Upper lobe of left lung (tissue), 6 donors: ENCODE measurements at places on chromosomes 4 and X.

- no peak for DNase-seq
Measured at GRCh38 chr4:39933671-39934590, 43.8 kb downstream of the PDS5A start.

DNA sequence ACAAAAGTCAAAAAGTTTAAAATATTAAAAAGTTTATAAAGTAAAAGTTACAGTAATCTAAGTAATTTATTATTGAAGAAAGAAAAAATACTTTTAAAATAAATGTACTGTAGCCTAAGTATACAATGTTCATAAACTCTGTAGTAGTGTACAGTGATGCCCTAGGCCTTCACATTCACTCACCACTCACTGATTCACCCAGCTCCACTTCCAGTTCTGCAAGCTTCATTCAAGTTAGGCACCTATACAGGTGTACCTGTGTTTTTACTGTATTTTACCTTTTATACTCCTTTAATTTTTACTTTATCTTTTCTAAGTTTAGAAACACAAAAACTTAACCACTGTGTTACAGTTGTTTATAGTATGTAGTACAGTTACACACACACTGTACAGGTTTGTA lies 40.1 kb upstream of the AGA start:
- no peak for DNase-seq

DNA sequence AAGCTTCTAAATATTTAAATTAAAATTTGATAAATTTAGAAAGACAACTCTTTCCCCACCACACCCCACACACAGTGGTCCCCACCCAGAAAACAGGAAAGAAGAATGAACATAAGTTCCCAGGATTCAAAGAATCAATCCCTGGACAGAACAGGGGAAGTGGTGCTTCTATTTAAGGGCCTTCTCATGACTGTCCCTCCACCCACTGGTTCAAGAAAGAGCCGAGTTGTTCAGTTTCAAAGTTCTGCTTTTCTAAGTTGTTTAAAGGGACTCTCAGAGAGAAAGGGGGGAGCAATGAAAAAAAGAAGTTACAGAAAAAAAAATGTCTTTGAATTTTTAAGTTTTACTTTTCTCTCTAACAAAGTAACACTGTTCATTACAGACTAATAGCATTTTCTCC lies 195.8 kb downstream of the PDGFC start:
- DNase-seq: no peak

DNA sequence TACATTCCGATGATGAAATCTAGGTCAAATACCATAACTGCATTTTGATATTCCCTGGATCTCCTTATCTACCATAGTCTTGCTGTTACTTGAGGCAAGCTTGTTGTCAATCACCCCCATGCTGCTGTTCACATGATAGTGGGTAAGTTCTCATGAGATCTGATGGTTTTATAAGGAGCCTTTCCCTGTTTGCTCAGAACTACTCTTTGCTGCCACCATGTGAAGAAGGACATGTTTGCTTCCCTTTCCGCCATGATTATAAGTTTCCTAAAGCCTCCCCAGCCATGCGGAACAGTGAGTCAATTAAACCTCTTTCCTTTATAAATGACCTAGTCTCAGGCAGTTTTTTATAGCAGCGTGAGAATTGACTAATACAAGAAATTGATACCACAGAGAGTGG lies 432.0 kb downstream of the GLUD2 start:
- no peak for DNase-seq

DNA sequence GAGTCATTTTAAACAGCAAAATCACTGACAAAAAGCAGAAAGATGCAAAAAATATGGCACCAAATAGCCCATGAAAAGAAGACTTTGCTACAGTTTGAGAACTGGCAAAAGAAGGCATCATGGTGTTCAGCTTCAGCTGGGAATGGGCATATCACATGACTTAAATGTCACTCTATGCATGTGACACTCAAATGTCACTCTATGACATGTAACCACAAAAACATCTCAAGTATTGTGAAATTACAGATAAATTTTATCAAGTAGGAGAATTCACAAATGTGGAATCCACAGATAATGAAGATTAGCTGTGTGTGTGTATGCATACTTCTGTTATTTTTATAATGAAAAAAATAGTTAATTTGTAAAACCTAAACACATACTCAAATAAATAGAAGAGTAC lies 81.9 kb downstream of the ATP10D start:
- DNase-seq: no peak

DNA sequence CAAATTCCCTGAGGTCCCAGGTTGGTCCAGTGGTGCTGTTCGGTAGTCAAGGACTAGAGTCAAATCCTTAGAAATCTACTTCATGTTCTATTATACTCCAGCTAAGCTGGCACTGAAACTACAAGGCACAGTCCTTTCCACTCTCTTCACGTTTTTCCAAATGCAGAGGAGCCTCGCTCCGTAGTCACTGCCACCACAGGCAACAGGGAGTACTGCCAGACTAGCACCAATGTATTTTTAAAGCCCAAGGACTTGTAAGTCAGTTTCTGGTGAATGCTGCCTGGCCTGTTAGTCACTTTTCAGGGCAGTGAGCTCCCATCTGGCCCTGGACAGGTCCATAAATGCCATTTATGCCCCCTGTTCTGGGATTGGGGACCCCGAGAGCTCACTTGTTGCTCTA lies 323.5 kb downstream of the FAM47A start:
- DNase-seq: no peak

GRCh38 chr4:77201857-77202256 lies 44.9 kb downstream of the CCNG2 start:
- no peak for DNase-seq

GRCh38 chrX:13077168-13077567 lies 32.7 kb upstream of the FAM9C start:
- DNase-seq: peak; percentile 57

GRCh38 chr4:45036677-45037076 lies 310.3 kb upstream of the GNPDA2 start:
- no peak for DNase-seq

- no peak for DNase-seq
Measured at GRCh38 chr4:37641352-37641751, 44.8 kb downstream of the RELL1 start.

- DNase-seq: peak; percentile 30
Measured at GRCh38 chr4:54400802-54401201, 171.7 kb downstream of the PDGFRA start.

GRCh38 chr4:99630857-99631360 lies 26.7 kb downstream of the C4orf54 start:
- DNase-seq: no peak

- no peak for DNase-seq
Measured at GRCh38 chrX:115894087-115894486, 276.5 kb upstream of the AGTR2 start.

DNA sequence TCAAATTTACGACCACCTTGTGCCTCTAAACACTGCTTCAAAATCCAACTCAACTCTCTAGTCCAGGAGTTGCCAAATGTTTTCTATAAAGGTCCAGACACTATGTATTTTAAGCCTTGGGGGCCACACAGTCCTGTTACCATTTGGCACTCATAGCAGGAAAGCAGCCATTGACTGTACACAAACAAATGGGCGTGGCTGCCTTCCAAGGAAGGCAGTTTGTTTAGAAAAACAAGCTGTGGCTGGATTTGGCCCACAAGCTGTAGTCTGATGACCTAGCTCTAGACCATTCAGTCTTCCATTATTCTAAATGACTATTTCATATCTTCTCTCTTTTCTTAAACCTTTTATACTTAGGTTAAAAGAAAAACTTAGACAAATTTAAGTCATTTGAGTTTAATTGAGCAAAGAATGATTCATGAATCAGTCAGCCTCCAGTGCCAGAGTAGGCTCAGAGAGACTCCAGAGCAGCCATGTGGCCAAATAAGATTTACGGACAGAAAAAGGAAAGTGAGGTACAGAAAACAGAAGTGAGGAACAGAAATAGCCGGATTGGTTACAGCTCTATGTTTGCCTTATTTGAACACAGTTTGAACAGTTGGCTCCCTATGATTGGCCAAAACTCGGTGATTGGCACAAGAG lies 825.8 kb upstream of the LCORL start:
- DNase-seq: no peak

- no peak for DNase-seq
Measured at GRCh38 chrX:17242470-17242869, 132.5 kb upstream of the NHS start.

DNA sequence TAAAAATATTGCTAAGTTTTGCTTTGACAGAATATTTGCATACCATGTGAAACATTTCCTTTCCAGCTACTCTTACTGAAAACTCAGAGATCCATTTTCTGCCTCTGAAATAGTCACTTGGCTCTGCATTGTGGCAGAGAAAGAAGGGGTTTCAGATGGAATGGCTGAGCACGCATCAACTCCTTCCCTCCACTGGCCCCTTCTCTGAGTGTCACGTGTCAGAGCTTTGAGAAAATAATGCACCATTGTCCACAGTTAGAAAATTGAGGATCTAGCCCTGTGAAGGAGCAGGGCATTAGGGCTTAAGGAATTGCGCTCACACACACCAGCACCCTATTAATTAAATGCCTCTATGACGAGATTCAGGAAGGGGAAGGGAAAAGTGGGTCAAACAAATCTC lies 78.8 kb upstream of the FAT4 start:
- DNase-seq: no peak

DNA sequence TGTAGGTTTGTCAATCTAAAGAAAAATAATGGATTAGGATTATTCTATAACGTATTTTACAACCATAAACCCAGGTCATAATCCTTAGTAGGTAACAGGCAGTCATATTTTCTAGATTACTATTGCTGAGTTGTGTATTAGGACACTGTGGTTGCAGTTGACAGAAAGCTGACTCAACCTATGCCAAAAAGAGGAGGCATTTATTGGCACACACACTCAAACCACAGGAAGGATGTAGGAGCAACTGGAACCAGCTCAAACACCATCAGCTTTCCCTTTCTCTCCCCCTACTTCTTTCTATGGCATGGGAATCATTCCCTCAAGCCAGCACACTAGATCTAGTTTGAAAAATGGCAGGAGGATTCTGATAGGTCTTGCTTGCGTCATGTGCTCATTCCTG lies 136.4 kb upstream of the FAM9C start:
- DNase-seq: no peak
